Stimulated activated CD8-positive, alpha-beta memory T cell treated with anti-CD3 and anti-CD28 coated beads, Interleukin-2, amount 100 ng/mL, for 1 hour (primary cell): ENCODE measurements at places on chromosomes 16 and 17.

- no peak for DNase-seq
These were observed 22.9 kb upstream of the ZFPM1 start for GRCh38 chr16:88430185-88430523.

- DNase-seq, result no peak
These were observed 22.8 kb downstream of the GPR142 start for GRCh38 chr17:74389937-74390679.

DNA sequence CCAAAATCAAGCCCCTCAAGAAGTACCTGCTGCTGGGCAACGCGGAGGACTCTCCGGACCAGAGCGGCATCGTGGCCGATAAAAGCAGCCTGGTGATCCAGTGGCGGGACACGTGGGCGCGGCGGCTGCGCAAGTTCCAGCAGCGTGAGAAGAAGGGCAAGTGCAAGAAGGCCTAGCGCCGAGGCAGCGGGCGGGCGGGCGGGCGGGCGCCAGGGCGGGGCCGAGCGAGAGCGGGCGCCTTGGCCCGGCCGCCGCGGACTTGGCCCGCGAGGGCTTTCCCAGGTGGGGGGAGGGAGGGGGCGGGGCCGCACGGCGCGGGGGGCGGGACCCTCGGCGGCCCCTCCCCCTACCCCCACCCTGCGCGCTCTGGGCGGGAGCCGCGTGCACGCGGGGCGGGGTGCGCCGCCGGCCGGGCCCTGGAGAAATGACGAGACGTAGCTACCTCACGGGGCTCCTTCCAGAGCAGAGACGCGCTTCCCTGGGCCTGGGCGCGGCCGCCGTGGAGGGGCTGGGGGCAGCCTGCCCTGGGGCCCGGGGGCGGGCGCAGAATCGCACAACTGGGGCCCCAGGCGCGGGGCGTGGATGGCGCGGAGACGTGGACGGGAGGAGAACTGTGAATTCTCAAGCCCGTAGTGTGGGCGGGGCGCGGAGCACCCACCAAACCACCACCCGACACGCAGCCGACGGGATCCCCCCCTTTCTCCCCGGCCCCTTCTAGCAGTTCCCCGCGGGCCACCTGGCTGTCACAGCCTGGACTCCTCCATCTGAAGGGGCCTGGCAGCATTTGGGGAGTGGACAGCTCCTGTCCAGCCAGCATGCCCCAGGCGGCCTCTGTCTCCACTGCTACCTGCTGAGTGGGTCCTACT lies 218.7 kb downstream of the NTN1 start:
- DNase-seq, result peak; percentile 33

DNA sequence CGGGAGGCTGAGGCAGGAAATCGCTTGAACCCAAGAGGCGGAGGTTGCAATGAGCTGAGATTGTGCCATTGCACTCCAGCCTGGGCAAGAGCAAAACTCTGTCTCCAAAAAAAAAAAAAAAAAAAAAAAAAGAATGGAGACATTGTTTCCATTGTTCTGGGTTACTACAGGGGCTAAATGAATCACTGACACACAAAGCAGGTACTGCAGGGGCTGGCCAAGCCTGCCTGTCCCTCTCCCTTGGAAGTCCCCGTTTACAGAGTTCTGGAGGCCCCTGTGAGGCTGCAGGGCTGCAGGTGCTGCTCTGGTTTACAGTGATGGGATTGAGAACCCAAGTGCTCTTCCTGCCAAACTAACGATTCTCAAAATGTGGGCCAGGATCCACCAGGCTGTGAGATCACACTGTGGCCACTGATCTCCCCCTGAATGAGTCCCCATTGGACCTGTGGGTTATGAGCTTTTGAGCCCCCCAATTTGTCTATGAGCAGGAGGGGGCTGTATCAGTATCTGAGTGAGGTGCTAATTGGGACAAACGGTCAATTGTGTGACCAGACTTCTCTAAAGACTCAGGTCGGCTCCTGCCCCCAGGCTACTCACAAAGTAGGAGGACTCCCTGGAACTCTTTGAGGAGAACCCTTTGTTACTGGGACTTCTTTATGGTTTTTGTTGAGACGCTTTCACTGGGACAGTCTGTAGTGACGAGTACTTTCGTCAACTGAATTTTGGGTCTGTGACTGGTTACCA lies 39.0 kb downstream of the DNAH17 start:
- no peak for DNase-seq

GRCh38 chr16:85793662-85794298 lies 5.6 kb downstream of the EMC8 start:
- DNase-seq, result no peak

GRCh38 chr16:86984991-86985647 lies 332.1 kb downstream of the C16orf95 start:
- no peak for DNase-seq

- DNase-seq, result peak; percentile 53
These were observed at the start of gene RAP1GAP2 for GRCh38 chr17:2796164-2797125. Gene RAP1GAP2 (plus strand): TSS chr17:2796438. CDS start chr17:2796528, 90 bp downstream.

DNA sequence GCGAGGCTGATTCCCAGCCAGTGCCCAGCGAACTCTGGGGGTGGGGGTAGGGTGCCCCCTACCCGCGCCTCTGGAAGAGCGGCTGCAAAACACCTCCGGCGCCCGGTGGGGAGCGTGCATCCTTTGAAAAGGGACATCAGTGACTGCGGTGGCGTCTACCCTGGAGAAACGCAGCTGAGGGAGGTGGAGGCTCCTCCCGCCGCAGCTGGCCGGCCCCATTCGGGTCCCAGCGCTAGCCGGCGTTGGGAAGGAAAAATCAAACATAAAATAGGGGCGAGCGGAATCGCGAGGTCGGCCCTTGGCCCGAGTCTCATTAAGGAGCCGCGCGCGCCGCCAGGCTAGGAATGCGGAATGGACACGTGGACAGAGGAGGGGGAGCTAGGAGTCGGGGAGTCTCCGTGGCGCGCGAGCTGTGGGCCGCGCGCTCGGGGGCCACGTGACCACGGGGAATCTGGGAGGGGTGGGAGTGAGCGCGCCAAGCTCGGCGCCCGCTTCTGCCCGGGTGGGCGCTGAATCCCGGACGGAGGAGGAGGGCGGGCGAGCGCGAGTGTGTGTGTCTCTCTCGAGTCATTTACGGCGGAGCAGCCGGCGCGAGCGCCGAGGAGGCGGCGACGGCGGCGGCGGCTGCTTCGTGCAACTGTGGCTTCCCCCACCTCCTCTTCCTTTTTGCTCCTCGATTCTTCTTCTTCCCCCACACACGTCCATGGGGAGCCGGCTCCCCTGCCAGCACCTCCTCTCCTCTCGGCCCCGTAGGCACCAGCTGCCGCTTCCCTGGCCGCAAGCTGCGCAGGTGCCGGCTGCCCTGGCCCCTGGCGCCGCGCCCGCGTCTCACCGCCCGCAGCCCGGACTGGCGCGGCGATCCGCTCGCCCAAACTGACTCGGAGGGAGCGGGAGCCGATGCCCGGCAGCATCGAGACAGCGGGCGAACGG lies at the start of gene TMEM132E:
TMEM132E (plus strand) TSS at position 566 of the 930 bp plus-strand sequence. CDS start 1,495 bp downstream, outside the sequence.
- DNase-seq, result no peak

GRCh38 chr17:43667506-43667905 lies 5.8 kb upstream of the MEOX1 start:
- no peak for DNase-seq

DNA sequence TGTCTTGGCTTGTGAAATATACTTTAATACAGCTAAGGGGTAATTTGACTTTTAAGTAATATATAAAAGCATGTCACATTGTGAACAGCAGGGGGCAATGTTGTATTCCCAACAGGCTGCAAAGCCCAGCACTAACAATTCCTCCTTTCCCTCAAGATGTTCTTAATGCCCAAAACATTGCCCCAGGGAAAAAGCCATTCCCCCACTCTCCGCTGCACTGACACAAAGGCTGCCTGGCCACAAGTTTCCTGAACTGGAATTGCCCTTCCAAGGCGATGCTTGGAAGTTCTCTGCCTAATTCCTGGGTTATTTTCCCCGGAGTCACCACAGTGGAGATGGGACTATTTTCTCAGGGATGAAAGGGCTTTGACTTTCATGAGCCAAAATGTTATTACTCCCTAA lies 27.2 kb downstream of the CLEC16A start:
- DNase-seq, result no peak

DNA sequence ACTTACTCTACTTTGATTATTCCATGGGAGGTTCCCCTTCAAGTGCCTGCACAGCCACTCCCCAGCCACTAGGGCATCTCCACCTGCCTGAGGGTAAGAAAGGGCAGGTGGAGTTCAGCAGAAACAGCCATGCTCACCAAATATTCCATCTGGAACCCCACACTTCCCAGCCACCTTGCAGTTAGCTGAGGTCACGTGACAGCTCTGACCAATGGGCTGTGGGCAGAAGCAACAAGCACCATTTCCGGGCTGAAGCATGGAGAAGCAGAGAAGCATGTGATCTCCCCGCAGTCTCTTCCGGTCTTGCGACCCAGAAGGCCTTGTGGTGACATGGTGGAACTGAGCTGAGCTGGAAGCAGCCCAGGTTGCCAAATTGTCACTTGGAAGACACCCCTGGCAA lies 108.6 kb downstream of the CCT6B start:
- DNase-seq, result no peak

- no peak for DNase-seq
These were observed 43.5 kb downstream of the TBX21 start for GRCh38 chr17:47776330-47777197.

- no peak for DNase-seq
These were observed 88.9 kb downstream of the SDK2 start for GRCh38 chr17:73555199-73555960.

DNA sequence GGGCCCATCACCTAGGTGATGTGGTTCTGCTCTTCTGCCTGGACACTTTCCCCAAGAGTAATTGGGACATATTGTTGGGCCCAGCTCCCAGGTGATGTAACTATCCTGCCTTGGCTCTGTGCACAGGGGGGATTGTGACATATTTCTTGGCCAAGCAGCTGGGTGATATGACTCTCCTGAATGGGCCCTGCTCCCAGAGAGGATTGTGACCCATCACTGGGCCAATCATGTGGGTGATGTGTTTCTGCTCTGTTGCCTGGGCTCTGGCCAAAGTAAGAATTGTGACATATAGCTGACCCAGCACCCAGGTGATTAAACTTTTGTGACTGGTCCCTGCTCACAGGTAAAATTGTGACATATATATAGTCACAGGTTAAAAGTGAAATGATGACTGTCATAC lies 1904.9 kb downstream of the TP53TG3F start:
- no peak for DNase-seq

- DNase-seq, result no peak
These were observed 28.0 kb downstream of the ZCCHC14 start for GRCh38 chr16:87464691-87465300.

- DNase-seq, result no peak
These were observed 46.9 kb downstream of the HELZ start for GRCh38 chr17:67198131-67198530.

GRCh38 chr17:39193346-39193745 lies 4.1 kb downstream of the CACNB1 start:
- no peak for DNase-seq

GRCh38 chr17:50425682-50426471 lies at the start of gene ACSF2:
Gene ACSF2 (plus strand): TSS chr17:50426218. CDS start chr17:50426262, 44 bp downstream.
- DNase-seq, result peak; percentile 55

DNA sequence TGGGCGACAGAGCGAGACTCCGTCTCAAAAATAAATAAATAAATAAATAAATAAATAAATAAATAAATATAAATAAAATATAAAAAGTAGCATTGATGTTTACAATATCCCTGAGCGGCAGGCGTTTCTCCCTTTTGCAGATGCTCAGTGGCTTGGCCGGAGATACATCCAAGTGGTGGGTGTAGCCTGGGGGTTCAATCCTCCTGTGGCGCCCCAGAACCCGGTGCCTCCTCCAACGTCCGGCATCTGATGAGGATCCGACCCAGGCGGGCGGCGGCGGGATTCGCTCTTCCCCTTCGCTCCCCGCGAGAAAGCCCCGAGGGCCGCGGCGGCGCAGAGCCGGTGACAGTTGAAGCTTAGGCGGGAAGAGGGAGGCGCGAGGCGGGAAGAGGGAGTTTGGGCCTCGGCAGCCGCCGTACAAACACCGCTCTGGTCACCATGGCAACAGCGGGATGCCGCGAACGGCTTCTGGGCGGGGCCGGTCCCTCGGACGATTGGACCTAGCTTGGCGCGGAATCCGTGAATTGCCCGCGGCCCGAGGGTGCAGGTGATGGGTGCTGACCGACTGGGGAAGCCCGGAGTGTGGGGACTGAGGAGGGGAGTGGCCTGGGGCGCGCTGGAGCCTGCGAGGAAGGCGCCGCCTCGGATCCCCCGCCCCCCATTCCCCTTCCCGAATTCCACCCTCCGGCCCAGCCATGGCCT lies 12.7 kb upstream of the ALDOA start:
- peak; percentile 84 for DNase-seq

GRCh38 chr16:47732122-47732521 lies 271.0 kb downstream of the PHKB start:
- DNase-seq, result no peak

GRCh38 chr16:66382171-66382965 lies 15.9 kb downstream of the CDH5 start:
- DNase-seq, result no peak

DNA sequence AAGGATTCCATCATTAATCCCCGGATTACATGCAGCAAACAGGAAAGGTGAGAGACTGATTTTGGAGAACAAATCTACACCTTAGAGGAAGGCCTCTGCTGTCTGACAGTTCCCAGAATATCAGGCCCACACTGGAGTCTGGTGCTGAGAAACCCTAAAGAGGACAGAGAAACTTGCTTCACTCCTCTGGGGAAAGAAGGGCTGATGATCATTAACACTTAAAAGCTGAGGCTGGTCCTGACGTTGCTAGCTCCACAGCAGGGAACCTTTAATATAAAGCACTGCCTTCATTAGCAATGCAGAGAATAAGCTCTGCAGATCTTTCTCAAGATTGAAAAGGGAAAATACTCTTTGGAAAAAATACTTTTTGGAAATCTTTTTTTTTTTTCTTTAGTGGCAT lies 1472.4 kb upstream of the GOT2 start:
- DNase-seq, result no peak

GRCh38 chr17:9324864-9325263 lies 250.8 kb downstream of the STX8 start:
- no peak for DNase-seq

- DNase-seq, result no peak
These were observed 1.2 kb downstream of the CEP295NL start for GRCh38 chr17:78901806-78902205.

DNA sequence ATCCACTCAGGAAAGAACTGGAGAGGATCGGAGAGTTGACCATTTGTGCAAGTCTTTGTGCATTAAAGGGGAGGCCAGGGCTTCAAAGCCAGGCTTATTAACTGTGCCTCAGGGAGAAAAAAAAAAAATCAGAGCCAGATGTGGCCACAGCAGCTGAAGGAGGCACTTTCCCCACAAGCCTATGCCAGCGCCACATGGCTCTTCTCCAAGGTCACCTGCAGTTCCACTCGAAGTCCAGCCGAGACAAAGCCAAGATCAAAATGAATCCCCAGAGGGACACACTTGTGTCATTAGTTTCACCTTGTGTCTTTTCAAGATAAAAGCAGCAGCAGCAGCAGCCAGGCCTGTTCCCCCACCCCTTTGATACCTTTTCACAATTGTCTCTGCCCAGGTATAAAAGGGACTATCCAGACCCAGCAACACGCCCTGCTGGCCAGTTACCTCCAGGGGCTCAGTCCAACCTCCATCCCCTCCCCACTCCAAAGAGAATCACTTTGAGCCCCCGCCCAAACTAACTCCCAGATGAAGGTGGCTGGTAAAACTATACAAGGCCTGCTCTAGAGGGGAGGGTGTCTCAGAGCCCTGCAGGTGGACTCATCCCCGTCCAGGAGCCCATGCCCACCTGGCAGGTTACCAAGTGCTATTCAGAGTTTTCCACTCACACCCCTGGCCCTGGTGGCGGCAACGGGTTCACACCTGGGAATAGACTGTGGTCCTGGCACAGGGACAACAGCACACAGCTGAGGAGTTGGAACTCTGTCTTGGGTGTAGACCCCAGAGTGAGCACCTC lies 29.2 kb downstream of the AXIN2 start:
- DNase-seq, result no peak

GRCh38 chr17:75250009-75250471 lies 11.4 kb downstream of the GGA3 start:
- DNase-seq, result peak; percentile 38
